HepG2 (cell line): ENCODE measurements at places on chromosomes 7 and 10.

DNA sequence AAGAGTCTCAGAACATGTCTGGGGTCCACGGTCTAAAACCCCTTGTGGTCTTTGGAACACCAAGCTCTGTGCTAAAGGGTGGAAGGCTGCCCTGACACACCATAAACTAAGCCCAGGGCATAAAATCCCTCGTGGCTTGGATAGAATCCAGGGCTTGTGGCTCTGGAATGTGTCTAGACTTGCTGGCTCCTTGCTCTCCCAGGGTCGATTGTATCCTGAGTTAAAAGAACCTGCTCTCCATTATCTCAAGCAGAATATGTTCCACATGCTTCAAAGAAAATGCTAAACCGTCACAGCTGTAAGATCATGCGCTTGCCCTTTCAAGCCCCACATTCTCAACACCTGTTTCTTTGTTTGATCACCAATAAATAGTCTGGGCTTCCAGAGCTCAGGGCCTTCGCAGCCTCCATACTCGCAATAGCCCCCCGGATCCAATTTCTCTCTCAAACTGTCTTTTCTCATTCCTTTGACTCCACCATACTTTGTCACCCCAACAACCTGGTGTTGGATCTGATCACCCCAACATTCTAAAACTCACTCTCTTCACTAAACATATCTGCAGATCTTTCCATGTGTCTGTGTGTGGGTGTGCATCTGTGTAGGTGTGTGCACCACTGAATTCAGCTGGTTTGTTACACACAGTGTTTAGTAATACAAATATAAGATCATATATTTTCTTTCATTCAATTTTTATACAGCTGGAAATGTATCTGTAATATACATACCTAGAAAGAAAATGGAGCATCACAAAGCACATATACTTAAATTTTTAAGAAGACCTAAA, 238.5 kb downstream of the ZMYND11 start:
- peak; percentile 80 for DNase-seq

DNA sequence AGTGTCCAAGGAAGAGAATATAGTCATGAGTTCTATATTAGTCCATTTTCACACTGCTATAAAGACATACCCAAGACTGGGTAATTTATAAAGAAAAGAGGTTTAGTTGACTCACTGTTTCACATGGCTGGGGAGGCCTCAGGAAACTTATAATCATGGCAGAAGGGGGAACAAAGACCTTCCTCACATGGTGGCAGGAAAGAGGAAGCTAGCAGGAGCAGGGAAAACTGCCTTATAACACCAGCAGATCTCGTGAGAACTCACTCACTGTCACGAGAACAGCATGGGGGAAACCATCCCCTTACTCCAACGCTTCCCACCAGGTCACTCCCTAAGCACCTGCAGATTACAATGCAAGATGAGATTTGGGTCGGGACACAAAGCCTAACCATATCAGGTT, 139.0 kb upstream of the ZNF438 start:
- DNase-seq, result no peak

- peak; percentile 17 for DNase-seq
These were observed 78.3 kb downstream of the ST8SIA6 start for GRCh38 chr10:17375936-17376584.

GRCh38 chr10:28046579-28046978, 47.7 kb upstream of the ODAD2 start:
- no peak for DNase-seq

GRCh38 chr7:117237646-117238045, 85.2 kb downstream of the WNT2 start:
- DNase-seq, result no peak
